Germinal center (tissue), 1 donor: ENCODE measurements at places on chromosomes 12 and 14.

- no peak for DNase-seq
Measured at GRCh38 chr12:4169531-4169930, 104.0 kb upstream of the CCND2 start.

DNA sequence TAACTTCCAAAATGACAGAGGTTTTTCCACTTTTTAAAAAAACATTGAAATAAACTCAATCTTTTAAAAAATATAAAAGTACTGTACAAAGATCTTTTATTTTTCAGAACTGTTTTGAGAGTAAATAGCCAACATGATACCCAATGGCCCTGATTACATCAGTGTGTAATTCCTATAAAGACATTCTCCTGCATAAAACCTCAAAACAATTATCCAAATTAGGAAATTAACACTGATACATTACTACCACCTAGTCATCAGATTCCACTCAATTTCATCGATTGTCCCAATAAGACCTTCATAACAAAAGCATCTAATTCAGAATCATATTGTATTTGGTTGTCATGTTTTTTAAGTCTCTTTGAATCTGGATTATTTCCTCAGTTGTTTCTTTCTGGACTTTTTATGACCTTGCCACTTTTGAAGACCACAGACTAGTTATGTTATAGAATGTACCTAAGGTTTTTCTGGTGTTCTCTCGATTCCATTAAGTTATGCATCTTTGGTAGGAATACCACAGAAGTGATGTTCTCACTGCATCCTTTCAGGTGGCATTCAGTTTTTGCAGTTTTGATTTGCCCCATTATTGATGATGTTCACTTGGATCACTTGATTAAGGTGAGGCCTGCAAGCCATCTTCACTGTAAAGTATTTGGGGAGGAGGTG, 4.0 kb upstream of the YEATS4 start:
- no peak for DNase-seq

DNA sequence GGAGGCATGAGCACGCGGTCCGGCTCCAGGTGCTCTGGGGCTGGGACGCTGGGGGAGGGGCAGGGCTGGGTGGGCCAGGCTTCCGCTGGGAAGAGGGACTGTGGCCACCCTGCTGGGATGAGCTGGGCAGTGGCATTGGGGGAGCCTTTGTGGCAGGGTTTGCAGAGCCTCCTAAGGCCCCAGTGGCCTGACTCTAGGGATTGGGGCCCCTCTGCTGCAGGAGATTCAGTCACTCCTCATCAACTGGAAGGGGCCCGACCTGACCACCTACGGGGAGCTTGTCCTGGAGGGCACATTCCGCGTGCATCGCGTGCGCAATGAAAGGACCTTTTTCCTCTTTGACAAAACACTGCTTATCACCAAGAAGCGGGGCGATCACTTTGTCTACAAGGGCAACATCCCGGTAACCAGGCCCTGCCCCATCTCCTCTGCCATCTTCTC, 26.9 kb downstream of the PLEKHG3 start:
- DNase-seq: no peak

- DNase-seq: no peak
Measured at GRCh38 chr12:91561958-91562325, 379.3 kb upstream of the DCN start.

DNA sequence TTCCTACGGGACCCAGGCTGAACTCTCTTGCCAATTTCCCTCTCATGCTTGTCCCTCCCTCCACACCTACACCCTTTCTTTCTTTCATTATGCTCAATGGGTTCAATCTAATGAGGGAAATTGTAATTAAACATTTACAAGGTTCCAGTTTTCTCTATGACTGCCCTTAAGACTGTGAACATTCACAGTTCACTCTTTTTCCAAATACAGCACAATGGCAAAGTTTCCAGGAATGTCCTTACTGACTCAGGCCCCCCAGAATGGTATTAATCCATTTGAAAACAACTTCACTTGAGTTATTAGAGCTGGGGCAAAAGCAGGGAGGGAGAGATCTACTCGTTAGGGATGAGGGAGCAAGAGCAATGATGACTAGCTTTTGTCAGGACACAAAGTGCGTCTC, 892.1 kb downstream of the NRXN3 start:
- DNase-seq: no peak

DNA sequence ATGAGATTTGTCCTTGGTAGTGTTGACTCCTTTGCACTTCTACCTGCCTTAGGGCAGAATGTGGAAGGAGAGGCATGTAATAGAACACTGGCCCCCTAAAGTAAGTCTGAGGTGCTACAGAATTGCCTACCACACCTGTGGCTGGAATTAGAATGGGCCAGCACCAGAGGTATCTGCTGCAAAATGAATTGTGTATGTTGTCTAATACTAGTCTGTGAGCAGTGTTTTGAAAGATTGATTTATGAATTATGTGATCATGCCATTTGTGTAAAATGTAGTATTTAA, 5.7 kb upstream of the STYX start:
- DNase-seq: no peak

GRCh38 chr14:65074449-65075150, 27.7 kb downstream of the MAX start:
- peak; percentile 29 for DNase-seq

DNA sequence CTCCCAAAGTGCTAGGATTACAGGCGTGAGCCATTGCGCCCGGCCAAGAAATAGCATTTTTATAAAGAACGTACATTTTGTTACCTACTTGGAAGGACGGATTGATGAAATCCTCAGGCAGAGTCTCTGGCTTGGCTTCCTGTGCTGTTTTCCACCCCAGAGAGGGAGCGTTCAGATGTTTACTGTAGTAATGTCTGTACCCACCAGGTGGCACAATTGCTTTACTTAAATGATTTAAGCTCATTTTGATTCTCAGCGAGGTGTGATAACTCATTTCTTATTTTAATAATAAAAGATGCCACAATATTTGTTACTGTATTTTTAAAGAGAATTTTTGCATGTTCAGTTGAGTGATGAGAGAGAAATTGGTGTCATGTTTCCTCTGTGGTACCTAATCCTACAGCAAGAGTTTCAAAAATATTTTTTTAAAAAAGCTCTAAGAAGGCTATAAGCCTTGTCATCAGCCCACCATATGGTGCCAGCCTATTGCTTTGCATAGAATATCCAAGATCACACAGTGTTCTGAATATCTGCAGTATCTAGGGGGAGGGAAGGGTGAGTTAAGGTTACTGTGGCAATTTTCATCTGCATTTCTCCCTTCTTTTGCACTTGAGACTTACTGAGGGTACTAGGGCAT, 82.6 kb upstream of the TRAF3 start:
- peak; percentile 77 for DNase-seq
